Uterus (tissue), 4 donors: ENCODE measurements at places on chromosomes 6 and 20.
A peak's percentile ranks its signal among the peaks of the same experiment; 100 is the strongest.

GRCh38 chr6:36912586-36912985 lies 26.8 kb downstream of the C6orf89 start:
- no peak for DNase-seq

GRCh38 chr20:10524034-10524476 lies 89.0 kb downstream of the SLX4IP start:
- peak; percentile 72 for DNase-seq

- DNase-seq: no peak
These were observed 219.3 kb upstream of the ARID1B start for GRCh38 chr6:156557911-156558259.

DNA sequence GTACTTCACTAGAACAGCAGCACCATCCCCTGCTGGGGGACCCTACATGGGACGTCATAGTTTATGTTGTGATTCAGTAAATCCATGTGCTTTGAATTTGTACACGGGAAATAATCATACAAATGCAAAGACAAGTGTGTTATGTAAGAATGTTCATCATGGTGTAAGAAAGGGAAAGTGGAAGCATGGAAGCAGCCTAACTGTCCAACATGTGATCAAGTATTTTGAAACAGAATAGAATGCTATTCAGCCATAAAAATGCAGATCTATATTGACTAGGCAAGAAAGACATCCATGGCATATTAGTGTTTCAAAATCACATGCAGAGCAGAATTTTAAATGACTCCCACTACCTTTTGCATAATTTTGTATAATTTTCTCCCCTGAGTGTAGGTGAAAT lies 117.6 kb downstream of the F13A1 start:
- no peak for DNase-seq

GRCh38 chr6:25384967-25385366 lies 105.8 kb downstream of the CARMIL1 start:
- no peak for DNase-seq

DNA sequence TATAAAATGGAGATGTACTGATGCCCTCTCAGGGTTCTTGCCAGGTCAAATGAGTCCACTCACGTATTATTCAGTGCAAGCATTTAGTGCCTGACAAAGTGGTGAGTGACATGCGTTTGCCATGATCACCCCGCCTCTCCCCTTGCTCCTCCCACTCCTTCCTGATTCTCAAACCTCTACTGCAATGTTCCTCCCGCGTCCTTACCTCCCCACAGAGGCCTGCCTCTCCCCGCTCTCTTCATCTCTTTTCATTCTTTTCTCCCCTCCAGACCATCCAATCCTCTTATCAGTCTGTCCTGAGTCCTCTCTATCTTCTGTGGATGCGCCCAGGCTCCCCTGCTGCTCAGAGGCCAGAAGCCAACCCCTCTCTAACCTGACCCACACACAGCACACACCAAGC lies 40.7 kb downstream of the KCNK5 start:
- no peak for DNase-seq

DNA sequence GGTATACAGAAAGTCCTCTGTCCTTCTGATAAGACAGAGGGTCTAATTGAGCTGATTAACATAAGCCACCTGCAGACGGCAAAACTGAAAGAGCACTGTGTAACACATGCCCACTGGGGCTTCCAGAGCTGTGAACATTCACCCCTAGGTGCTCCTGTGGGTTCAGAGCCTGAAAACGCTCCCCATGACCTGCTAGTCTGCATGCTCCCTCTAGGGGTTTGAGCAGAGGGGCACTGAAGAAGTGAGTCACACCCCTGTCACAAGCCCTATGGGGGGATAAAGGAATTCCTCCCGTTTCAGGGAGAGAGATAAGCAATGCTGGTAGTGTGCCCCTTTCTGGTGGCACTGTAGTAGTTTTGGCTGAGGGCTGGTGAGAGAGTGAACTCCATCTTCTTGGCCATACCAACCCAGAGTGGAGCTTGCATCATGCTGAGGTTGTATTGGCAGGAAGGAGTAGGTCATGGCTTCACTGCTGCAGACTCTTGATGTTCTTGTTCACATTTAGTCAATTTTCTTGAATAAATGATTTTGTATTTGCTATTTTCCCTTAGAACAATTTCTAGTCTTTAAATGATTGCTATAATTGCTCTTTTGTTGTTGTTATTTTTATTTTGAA lies 637.5 kb upstream of the MAN1A1 start:
- no peak for DNase-seq

GRCh38 chr20:8267009-8267408 lies 134.9 kb downstream of the PLCB1 start:
- no peak for DNase-seq

- DNase-seq: peak; percentile 74
These were observed 11.7 kb downstream of the ADNP start for GRCh38 chr20:50919567-50919966.

- DNase-seq: no peak
These were observed 1.1 kb upstream of the PAQR8 start for GRCh38 chr6:52360601-52361413.

DNA sequence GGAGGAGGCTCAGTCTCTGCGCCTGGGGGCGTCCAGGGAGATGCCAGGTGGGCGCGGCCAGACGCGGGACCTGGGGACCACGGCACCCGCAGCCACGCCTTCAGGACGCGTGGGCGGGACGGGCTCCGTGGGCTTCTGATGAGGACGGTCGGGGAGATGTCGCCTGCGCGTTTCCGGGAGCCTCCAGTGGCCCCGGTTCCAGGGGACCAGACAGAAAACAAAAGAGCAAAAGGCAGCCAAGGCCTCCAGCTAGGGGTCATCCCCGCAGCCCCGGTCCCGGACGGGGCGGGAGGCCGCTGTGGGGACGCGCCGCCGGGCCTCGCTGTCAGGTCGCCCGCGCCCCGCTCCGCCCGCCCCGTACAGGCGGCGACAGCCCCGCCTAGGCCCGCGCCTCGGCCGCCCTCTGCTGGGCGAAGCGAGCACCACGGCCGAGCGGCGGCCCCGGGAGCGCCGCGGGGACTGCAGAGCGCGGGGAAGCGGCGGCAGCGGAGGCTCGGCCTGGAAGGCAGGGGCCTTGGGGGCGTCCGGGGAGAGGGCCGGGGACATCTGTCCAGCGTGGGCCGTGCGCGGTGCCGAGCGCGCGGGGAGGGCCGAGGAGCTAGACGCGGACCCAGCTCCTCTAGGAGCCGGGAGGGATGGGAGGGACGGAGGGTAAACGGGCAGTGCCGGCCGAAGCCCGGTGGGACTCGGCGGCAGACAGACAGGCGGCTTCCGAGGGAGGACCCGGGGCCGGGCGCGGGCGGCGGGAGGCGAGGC lies 48.7 kb downstream of the TMEM242 start:
- DNase-seq: peak; percentile 57

GRCh38 chr6:22468256-22468965 lies 101.0 kb upstream of the HDGFL1 start:
- DNase-seq: no peak

GRCh38 chr20:38950254-38950653 lies 11.9 kb upstream of the DHX35 start:
- no peak for DNase-seq

DNA sequence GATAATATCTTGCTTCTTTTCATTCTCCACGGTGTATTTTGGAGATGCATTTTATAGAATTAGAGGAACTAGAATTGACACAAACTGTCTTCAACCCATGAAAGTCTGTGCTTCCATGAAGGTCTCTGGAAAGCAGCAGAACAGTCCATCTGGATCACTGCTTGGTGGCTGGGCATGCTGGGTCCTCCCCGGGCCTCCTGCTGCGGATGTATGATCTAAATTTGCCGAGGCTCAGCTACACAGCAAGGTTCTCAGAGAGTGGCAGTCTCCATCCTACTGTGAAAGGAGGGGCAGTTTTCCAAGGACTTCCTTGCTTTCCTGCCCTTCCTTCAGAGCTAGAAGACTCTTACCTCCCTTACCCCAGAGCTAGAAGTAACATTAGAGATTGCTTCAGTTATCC lies 15.1 kb downstream of the PKIG start:
- no peak for DNase-seq

DNA sequence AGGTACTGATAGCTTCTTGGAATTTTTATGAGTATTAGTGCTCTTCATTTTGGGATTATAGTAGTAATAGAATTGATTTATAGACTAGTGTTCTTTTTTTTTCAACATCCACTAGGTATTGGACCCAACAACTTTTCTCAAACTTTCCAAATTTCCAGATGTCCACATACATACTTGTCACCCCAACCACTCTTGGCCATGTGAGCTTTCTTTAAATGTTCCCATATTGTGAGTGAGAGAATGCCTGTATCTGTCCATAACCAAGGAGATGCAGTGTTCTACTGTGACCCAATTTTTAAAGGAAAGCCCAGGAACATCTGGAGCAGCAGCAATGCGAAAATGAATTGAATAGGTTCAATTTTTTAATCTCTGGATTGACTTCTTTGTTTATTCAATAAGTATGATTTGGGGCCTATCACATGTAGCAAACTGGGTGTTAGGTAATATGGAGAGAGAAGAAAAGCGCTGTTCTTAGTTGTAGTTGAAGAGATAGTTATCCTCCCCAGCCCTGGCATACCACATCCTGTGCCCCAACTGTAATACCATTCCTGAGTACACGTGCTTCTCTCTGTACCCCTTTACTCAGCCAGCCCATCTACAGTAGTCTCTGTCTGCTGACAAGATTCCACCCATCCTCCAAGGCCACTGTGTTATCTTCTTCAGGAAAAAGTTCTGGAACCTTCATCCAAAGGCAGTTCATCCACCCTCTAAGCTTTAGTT lies 116.8 kb upstream of the SUPT3H start:
- no peak for DNase-seq

DNA sequence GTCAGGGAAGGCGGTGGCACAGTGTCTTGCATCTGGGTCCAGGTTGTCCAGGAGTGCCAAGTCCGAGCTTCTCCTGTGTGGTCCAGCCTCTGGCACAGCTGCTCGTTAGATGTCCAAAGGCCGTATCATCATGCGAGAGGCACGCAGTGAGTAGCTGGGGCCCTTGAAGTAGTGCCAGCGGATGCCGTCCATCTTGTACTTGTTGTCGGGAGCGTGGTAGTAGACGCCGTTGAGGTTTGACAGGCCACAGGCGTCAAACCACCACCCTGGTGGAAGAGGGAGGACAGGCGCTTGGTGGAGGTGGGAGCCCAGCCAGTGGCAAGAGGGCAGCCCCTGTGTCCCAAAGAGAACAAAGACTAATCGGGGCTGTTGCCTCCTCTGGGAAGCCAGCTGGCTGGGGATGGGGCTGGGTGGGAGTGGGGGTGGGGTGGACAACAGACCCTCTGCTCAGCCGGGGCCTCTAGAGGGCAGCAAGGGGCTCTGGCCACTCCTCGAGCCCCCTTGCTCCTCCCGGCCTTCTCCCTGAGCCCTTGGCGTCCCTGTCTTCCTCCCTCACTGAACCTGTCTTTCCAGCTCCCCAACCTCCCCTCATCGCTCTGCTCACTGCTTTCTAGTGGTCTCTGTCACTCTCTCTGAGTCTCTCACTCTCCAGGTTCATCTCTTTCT lies 39.5 kb downstream of the FAM110A start:
- DNase-seq: no peak

- no peak for DNase-seq
These were observed 123.5 kb downstream of the PCSK2 start for GRCh38 chr20:17350321-17350720.

- no peak for DNase-seq
These were observed 26.5 kb upstream of the GFOD1 start for GRCh38 chr6:13513626-13514502.

- DNase-seq: no peak
These were observed 159.3 kb downstream of the CD83 start for GRCh38 chr6:14276667-14277404.

GRCh38 chr6:27188885-27189418 lies 58.5 kb upstream of the PRSS16 start:
- DNase-seq: peak; percentile 66
